Psoas muscle (tissue), 8 donors: ENCODE measurements at places on chromosomes 13 and 19.

DNA sequence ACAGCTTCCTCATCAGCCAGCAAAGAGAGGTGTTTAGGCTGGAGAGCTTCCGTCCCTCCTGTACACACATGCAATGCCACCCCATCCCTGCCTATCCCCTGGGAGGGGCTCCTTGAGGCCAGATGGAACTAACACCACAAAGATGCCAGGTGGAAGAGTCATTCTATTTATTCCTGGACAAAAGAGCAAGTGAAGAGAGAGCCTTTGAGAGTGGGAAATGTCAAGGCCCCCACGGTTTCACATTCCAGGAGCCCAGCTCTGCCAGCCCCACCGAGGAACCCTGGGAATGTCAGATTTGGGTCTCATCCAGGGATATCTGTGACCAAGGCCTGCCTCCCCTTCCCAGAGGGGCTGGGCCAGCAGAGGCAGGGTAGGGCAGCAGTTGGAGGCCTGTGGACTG lies 30.8 kb upstream of the IGFL1 start:
- DNase-seq: no peak

DNA sequence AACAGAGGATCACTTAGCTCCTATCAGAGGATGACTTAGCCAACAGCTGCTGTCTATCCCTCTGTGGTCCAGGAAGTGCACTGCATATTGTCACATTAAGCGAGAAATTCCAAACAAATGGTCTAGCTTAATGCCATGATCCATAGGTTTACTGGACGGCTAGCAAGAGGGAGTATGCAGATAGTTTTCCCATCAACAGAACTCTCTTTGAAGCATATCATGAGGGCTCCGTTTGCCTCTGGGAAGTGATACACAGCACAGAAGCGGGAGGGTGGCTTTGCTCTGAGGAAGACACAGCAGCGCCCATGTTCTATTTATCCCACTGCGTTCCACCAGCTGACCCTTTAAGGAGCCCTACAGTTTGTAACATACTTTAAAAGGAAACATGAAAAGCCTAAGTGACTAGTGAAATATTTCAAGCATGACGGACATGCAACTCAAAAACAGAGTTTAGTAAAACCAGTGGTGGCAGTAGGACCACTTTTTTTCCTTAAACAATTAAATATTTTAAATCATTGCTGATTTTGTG lies 52.7 kb downstream of the COL4A1 start:
- DNase-seq: no peak

DNA sequence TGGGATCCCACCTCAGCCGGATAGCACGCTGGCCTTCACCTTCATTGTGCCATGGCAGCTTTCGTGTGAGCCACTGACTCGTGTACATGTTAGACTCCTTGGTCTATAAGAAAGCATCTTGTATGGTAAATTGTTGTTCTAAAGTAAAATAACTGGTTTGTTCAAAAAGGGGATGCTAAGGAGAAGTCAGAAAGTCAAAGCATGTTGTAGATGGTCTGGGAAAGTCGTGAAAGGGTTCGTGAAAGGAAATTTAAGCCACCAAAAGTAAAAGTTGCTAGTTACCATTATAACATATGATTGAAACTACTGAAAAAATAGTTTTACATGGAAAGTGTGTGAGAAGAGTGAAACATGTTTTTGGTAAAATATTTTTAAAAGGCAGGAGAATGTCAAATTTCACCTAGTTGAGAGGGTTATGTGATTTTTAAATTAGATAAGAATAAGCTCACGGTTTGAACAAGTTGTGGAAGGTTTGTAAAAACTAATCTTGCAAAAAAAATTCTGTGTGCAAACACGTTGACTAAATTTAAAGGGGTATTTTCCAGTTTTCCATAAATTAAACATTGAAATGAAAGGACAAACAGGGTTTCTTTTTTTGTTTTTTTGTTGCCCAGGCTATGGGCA lies 23.4 kb downstream of the DPRX start:
- DNase-seq: no peak

DNA sequence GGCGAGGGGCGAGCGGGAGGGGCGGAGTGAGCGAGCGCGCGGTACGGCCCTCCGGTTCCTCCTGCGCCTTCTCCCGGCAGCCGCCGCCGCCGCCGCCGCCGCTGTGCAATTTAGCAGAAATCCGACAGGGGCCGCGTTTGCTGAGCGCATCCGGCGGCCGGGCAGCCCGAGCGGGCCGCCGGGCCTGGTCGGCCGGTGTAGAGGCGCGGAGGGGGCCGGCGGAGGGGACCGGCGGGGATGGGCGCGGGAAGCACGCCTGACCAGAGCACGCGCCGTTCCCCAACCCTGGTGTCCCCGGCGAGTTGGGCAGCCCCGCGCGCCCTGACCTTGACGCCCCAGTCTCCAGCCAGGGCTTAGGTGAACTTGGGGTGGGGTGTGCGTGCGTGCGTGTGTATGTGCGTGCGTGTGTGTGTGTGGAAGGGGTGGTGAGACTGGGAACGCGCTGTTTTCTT lies 144.5 kb upstream of the ZNF536 start:
- peak; percentile 56 for DNase-seq

GRCh38 chr13:48531416-48532255 lies 1.2 kb downstream of the RCBTB2 start:
- no peak for DNase-seq

DNA sequence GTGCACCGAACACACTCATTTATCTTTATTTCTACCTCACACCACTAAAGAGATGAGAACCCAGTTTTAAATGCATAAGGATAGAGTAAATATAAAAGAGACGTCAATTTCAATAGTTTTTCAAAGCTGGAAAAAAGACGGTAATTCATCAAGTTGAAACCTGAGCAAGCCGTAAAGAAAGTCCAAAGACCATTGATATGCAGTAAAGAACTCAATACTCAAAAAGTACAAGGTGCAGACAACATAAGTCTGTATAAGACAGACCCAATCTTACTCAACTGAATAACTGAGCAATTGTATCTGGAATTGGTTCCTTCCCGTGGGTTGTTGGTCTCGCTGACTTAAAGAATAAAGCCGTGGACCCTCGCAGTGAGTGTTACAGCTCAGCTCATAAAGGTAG lies 82.1 kb downstream of the SERP2 start:
- DNase-seq: no peak

GRCh38 chr13:30712536-30713532 lies 22.5 kb upstream of the ALOX5AP start:
- DNase-seq: no peak

GRCh38 chr13:74966814-74967424 lies 515.0 kb downstream of the TBC1D4 start:
- DNase-seq: no peak

GRCh38 chr19:11444059-11444458 lies 8.6 kb downstream of the PRKCSH start:
- no peak for DNase-seq

DNA sequence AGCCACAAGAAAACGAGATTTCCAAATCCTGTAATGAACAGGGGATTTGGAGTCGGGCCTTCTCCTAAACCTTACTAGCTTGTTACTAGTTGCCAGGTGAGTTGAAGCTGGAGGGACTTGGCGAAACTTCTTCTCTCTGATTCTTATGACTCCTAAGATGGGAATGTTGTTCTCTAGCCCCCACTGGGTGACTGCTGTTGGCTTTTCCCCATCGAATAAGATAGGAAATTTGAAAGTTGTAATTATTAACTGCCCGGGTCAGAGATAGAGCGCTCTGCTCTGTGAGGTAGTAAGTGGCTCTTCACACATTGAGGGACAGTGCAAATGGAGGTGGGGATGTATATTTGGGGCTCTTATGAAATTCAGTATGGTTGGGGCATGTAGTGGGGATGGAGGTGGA lies 111.2 kb upstream of the MBNL2 start:
- DNase-seq: no peak

DNA sequence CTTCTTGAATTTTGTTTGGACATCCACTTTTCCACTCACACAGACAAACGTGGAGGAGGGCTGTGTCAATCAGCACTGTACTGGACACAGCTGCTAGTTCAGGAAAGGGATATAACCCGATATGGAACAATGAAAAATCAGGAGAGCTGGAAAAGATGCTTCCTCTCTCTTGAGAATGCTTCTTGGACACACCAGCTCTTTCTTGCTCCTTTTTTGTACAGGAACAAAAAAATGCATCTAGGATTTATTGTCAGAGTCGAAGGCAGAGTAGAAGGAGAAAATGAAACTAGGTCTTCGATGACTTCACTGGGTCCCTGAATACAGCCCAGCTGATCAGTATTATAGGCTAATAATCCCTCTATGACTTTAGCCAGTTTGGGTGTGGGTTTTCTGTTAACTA lies 62.2 kb downstream of the PEG3 start:
- no peak for DNase-seq

DNA sequence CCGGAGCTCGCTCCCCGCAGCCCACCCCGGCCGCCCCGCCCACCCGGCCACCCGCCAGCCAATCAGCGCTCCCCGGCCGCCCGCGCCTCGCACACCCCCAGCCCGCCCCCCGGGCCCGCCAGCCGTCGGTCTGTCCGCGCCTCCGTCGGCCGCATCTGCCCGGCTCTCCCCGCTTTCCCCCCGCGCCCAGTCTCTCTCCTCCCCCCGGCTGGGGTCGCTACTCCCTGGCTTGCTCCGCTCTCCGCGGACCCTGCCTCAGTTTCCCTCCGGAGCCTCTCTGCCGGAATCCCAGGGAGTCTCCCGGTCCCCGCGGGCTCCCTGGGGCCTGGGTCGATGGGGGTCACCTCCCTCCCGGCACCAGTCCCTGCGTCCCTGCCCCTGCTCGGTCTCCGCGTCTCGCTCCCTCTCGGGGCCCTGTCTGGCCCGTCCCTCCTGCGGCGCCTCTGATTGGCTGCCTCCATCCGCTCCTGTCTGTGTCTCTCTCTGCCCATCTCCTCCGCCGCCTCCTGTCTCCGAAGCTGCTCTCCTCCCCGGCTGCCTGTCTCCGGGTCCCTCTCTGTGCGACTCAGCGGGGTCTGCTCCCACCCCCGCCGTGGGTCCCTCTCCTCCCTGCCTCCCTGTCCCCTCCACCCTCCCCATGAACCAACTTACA lies 484 bp downstream of the IL11 start:
- no peak for DNase-seq

DNA sequence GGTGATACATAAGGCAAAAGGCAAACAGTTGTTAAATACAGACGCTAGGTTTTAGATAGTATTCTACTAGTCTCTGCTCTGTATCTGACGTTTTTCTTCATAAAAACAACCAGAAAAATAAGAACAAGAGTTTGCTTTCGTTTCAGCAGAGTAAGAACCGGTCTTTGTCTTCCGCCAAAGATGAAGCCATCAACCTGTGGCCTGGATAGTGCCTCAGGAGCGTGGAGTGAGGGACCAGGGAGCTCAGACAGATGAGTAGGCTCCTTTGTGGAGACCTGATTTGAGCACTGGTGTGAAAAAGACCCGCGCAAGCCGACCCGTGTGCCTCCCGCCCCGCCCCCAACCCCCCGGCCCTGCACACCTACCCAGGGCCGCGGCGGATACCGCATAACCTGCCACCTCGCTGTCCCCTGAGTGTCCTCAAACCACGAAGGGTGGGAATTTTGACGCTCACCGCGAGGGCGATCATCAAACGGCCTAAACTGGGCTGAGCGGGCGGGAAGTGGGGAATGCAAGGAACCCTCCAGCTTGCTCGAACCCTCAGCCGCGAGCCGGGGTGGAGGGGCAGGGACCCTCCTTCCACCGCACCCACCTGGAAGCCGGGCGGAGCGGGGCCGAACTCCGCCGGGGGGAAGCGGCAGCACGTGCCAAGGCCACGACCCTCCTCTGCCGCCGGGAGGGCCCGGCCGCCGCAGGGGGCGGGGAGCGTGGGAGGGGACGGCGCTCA lies 866 bp upstream of the LMO7 start:
- DNase-seq: peak; percentile 14

DNA sequence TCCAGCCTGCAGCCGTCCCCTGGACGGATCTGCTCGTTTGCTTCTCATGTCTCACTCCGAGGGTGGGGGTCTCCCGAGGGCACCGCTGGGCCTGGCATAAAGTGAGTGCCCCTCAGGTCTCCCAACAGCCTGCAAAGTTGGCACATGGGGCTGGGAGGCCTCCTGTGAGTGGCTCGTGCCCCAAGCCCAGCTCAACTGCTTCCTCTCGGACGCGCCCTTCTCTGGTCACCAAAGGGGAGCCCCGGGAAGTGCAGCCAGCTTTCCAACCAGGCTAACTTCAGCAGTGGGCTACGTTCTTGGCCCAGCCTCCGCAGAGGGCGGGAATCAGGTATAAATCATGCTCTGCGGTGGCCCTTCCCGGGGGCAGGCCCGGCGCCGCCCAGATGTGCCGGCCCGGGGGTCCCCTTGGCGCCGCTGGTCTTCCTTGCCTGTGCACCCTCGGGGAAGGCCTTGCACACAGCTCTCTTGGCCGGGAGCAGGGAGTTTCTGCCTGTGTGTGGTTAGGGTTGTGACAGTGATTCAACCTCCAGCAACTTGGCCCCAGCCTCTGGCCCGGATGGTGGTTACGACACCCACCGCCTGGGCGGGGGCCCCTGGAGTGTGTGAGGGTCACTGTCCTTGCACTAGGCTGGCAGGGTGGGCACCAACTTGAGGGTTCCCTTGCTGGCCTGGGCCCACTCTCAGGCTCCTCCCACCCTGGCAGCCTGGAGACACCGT lies 20.7 kb downstream of the CEBPG start:
- DNase-seq: peak; percentile 89

DNA sequence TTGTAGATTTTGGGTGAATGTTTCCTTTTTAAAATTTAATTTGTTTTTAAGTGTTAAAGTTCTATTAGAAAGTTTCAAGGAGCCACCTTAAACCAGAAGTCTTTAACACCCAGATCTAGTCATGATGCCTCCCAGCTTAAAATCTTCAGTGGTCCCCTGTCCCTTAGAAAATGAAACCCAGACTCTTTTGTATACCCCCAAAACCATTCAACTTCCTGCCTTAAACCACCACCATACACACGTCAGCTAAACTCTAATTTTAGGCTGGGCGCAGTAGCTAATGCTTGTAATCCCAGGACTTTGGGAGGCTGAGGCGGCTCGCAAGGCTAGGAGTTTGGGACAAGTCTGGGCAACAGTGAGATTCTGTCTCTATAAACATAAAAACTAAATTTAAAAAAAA lies 37.9 kb downstream of the N4BP2L1 start:
- no peak for DNase-seq

- DNase-seq: no peak
Measured at GRCh38 chr19:33304371-33304759, 2.0 kb upstream of the CEBPA start.

DNA sequence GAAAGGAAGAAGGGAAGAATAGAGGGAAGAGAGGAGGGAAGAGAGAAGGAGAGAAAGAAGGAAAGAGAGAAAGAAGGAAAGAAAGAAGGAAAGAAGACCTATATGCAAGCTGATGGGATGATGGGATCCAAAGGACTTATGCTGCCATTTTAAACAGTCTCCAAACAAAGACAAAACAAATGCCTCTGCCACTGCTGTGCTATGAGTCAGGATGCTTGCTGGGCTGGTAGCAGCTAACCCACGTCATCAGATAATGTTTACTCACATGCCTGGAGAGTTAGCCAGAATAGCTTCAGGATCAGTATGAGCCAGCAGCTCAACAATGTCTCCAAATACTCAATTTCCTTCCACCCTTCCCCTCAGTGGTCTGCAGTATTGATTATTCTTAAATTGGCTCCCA lies 12.0 kb upstream of the ZNF274 start:
- no peak for DNase-seq

GRCh38 chr13:28470296-28470695 lies 24.6 kb downstream of the FLT1 start:
- no peak for DNase-seq

GRCh38 chr13:69579351-69579750 lies 528.3 kb upstream of the ATXN8OS start:
- no peak for DNase-seq
